ENCODE measurements at places on chromosomes 1 and 21.

DNA sequence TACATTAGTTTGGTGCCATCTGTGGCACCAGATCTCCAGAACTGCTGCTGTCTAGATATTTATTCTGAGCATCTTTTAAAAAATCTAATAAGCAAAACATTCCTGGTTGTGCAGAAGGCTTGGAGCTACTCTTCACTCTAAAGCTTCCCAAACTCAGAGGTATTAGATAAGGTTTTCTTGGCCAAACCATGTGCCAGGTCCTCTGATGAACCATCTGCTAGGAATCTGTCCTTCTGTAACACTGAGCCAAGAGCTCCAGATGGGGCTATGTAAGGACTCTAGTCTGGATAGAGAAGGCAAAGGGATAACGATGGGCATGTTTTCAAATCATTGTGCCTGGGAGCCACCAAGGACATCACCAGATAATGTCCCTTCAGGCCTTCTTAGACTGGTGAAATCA is 410.6 kb downstream of the NTNG1 start:
- DNase-seq = no peak

- no peak for DNase-seq
Observed at GRCh38 chr1:65387821-65388220, 32.6 kb upstream of the LEPR start.

GRCh38 chr1:213273546-213273945 is 222.5 kb downstream of the RPS6KC1 start:
- no peak for DNase-seq

GRCh38 chr1:13702425-13703127 is 2.6 kb downstream of the PRDM2 start:
- peak; percentile 43 for DNase-seq

- DNase-seq = no peak
Observed at GRCh38 chr21:43297989-43298388, 128.9 kb downstream of the SIK1 start.

DNA sequence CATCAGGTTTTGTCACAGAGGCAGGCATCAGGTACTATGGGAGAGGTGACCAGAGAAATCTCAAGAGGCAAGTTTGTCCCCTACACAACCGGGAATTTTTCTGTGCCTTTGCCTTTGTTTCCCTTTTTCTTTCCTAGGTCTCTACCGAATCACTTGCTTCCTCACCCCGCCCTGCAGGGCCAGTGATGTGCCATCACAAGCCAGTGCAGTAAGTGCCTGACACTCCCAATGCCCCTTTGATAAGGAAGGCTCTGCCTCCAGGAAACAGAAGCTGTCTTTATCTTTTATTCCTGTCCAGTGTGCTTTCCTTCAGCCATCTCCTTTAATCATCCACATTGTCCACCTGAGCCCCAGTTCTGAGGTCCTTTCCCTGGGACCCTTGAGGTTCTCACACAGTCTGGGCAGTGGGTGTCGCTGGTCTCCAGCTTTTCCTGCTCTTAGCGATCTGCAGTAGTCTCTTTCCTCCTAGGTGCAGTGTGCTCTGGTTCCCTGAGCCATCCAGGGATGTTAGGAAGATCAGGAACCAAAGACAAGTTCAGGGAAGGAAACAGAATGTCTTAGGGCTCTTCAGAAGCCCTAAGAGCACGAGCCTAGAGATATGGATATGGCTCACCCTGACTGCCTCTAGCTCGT is 36.6 kb downstream of the GJA5 start:
- DNase-seq = no peak

GRCh38 chr1:22750685-22751051 is 40.0 kb downstream of the EPHB2 start:
- no peak for DNase-seq

GRCh38 chr1:228204958-228205357 is 2.9 kb upstream of the OBSCN start:
- DNase-seq = no peak

DNA sequence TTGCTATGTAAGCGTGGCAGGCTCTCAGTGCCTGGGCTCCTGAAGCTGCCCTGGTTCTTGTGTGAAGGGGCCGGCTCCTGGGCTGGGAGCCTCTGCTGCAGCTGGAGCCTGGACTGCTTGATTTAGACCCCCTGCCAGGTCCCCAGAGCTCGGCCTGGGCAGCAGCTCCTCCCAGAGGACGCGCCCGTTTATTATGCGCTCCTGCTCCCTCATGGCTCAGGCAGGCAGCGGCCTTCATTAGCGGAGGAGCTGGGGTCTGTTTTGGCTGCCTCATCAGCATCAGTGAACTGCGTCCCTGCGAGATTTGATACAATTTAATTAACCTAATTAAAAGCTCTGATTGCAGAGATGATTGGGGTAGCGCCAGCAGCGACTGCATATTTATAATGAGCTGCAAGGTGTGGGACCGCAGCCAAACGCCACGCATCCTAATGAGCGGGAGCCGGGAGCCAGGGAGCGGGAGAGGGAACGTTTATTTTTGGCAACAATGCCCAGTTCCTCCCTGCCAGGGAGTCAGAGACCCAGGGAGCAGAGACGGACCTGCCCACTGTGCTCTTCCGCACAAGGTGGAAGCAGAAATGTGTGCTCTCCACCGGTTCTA is 16.6 kb downstream of the UTP11 start:
- no peak for DNase-seq

DNA sequence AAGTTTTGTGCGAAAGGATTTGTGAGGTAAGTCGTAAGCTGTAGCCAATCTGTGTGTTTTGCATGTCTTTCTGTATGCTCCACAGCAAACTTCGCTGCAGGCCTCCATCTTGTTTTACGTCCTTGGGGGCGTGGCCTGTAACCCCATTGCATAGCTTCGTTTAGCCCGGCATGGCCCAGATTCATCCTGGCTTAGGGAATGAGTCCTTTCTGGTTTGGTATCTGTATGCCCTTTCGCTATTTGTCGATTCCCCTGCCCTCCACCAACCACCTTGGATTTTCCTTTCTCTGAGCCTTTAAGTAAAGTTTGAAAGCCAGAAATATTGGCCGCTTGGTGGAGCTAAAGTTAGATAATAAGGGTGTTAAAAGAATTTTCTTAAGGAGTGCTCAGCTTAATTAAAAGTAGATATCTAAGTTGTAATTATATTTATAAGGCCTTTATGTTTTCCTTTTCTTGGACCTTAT is 1.1 kb downstream of the THEM4 start:
- no peak for DNase-seq

DNA sequence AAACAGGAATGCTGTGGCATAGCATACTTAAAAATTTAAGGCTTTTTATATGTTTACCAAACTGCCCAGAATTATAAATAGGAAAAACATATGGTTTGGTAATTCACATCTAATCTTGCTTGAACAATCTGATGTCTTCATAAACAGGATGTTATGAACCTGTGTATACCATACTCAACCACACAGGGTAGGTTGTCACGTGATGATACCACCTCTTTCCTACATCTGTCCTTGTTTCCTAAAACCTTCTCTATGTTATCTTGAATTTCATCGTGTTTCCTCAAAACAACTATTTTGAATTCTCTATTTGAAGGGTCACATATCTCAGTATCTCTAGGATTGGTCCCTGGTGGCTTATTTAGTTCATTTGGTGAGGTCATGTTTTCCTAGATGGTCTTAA is 631.0 kb upstream of the PKN2 start:
- DNase-seq = no peak

DNA sequence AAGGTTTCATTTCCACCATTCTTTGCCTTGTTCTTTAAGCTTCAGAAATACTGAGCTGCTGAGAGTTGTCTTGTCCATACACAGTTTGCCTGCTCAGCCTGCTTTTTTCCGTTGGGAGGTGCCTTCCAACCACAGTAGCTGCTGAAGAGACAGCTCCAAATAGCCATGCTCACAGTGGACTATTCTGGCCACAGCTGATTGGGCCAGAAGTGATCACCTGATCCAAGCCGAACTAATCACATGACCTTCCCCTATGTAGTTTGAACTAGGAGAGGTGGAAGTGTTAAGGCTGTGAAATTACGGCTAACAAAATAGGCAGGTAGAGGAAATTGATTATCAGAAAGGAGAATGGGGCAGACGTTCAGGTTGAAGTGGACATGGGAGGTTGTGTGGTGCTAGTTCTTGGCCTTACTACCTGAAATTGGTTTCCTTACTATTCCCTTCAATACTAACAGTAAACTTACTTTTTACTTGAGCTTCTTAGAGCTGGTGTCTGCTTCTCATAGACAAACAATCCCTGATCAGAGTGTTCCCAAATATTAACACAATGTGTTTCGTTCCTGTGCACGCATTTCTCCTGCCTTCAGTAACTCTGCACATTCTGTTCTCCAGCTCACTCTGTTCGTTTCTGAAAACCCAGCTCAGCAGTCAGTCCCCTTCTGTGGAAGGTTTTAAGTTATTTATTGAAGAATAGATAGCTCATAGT is 136.1 kb downstream of the RWDD3 start:
- no peak for DNase-seq

- no peak for DNase-seq
Observed at GRCh38 chr1:244732851-244733450, 80.0 kb downstream of the DESI2 start.

DNA sequence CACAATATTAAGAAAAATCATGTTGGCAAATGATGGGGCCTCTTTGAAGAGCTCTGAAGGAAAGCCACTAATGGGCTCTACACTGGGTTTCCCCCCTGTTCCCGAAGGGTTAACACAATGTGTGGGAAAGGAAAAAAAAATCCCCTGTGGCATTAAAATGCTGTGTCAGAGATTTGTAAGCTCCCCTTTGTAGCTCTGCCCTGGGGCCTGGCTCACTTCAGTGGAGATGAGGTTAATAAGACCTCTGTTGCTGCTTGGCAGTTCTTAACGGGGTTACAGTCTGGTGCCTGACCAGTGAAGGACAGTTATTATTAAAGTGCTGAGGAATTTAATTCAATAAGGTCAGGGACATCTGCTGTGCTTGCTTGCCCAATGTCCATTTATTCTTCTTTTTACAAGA is 129.7 kb upstream of the UBE2U start:
- no peak for DNase-seq

- no peak for DNase-seq
Observed at GRCh38 chr1:165893507-165893906, 66.1 kb downstream of the UCK2 start.

- DNase-seq = no peak
Observed at GRCh38 chr1:205082431-205082830, 1.8 kb downstream of the TMEM81 start.

- DNase-seq = no peak
Observed at GRCh38 chr21:42515708-42516502, 2.3 kb downstream of the SLC37A1 start.

- no peak for DNase-seq
Observed at GRCh38 chr21:20086508-20086907, 911.7 kb upstream of the NCAM2 start.

DNA sequence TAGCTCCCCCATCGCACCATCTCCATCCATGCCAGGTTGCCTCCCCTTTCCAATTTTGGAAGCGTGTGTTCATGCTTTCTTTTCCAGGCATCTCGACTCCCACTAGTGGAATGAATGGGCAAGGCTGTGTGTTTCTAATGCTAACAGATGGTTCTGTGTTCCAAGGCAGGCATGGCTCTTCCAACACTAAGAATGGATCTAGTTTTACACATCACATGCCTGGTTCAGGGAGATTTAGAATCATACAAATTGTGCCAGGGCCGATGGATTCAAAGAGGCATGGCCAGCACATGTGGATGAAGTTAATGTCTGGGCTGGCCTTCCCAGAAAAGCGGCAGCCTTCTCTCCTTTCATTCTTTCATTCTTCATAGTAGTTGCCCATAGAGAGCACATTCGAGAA is 438.7 kb downstream of the PRDM2 start:
- DNase-seq = no peak

DNA sequence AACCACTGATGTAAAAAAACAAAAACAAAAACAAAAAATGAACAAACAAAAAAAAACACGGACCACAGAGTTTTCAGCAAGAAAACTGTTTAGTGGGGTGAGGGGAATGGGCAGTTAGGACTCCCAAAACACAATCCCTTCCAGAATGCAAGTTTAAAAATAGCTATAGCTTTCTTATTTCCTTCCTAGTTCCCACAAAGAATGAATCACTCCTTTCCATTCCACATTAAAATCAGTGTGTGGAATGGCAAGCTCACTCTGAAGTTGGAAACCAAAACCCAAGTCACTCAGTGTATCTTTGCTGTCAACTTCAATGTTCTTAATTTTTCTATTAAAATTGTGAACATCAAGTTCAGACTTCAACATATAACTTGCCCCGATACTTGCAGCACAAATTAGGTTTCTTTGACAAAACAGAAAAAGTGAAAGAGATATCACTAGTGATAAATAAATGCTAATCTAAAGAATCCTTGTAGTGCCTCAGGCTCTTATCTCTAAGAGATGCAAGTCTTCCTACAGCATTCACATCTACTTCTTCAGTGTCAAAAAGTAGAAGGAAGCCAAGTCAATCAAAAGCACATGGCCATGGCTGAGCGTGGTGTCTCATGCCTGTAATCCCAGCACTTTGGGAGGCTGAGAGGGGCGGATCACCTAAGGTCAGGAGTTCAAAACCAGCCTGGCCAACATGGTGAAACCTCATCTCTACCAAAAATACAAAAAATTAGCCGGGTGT is 45.5 kb downstream of the TOR3A start:
- DNase-seq = no peak

DNA sequence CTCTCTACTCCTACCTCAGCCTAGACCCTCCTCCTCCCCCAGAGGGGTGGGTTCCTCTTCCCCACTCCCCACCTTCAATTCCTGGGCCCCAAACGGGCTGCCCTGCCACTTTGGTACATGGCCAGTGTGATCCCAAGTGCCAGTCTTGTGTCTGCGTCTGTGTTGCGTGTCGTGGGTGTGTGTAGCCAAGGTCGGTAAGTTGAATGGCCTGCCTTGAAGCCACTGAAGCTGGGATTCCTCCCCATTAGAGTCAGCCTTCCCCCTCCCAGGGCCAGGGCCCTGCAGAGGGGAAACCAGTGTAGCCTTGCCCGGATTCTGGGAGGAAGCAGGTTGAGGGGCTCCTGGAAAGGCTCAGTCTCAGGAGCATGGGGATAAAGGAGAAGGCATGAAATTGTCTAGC is 21.6 kb upstream of the VPS13D start:
- no peak for DNase-seq

GRCh38 chr1:3668585-3669300 is 16.4 kb downstream of the TP73 start:
- no peak for DNase-seq

DNA sequence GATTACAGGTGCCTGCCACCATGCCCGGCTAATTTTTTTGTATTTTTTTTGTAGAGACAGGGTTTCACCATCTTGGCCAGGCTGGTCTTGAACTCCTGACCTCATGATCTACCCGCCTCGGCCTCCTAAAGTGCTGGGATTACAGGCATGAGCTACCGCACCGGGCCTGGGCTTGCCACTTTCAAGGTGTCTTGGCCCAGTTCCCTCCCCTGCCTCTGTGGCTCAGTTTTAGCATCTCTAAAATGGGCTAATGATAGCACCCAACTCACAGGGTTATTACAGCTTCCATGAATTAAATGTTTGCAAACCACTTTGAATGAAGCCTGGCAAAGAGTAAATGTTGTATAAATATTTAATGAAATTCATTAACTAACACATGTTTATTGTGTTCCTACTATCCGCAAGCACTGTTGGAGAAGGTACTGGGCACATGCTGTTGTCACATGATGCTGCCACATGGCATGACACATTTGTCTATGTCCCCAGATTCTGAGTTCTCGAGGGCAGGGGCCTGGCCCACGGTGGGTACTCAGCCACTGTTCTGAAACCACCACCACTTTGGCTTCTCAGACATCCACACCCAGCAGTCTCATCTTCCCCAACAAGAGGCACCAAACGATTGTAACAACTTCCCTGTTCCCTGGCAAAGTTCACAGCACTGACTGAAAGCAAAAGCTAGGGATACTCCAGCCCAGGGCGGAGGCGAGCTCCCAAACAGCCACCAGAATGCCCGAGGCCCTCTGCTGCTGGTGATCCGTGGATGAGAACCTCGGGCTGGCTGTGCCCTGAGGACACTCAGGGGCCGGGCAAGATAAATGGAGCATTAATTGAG is 9.7 kb downstream of the IFFO2 start:
- no peak for DNase-seq

- no peak for DNase-seq
Observed at GRCh38 chr1:25435397-25436108, 4.9 kb downstream of the MACO1 start.

Data from activated T-helper 1 cell treated with anti-CD3 and anti-CD28 coated beads, Interleukin-2, amount 50 U/mL, for 16 hours (primary cell).